ENCODE measurements at places on chromosomes 6 and 20.

- no peak for DNase-seq
Measured at GRCh38 chr6:42339991-42340401, 111.7 kb downstream of the TRERF1 start.

DNA sequence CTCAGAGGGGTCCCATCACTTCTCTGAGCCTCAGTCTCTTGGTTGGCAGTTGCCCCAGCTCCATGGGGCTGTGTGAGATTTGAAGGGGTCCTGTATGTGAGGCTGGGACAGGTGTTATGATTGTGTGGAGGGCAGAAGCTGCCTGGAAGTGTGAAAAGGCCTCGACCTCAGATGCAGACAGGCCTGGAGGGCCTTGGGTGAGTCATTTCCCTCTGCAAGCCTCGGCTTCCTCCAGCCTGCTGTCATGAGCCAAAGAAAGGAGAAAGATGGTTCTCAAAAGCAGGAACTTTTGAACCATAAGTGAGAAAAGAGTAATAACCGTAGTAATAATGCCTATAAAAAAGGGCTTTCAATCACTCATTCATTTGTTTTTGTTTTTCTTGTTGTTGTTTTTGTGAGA, 37.5 kb downstream of the SNAI1 start:
- DNase-seq: no peak

DNA sequence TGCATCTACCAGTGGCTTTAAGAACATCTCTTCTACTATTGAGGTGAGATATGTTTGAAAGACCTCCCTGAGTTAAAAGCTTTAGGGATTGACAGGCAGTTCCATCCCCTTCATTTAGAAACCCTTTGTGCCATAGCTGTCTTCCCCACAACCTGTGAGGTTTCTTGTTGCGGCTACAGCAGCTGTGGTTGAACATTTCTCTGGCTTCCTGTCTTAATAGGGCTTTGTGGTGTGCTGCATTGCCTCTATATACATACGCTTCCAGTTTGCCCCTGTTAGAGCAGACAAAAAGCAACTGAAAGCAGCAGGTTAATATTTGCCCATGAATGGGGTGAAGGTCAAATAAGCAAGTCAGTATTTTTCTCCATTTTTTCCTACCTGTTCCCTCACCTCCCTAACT, 210.2 kb downstream of the TMEM200A start:
- DNase-seq: no peak

DNA sequence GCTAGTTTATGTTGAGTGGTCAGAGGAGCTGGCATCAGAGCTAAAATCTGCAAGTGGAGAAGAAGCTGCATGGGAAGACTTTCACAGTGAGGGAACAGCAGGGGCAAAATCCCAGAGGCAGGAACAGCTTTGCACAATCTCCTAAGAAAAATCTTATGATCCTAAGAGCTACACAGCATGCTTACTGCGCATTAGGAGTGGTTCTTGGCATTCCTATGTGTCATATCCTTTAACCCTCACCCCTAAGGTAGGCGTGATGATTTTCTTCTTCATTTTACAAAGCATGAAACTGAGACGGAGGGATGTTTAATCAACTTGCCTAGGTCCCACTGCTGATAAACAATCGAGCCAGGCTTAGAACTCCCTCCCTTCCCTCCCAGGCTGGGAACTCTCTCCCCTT, 313.6 kb upstream of the SULF2 start:
- peak; percentile 9 for DNase-seq

- no peak for DNase-seq
Measured at GRCh38 chr6:30885999-30886896, 1.9 kb downstream of the DDR1 start.

- no peak for DNase-seq
Measured at GRCh38 chr20:20547876-20548266, 164.6 kb downstream of the RALGAPA2 start.

DNA sequence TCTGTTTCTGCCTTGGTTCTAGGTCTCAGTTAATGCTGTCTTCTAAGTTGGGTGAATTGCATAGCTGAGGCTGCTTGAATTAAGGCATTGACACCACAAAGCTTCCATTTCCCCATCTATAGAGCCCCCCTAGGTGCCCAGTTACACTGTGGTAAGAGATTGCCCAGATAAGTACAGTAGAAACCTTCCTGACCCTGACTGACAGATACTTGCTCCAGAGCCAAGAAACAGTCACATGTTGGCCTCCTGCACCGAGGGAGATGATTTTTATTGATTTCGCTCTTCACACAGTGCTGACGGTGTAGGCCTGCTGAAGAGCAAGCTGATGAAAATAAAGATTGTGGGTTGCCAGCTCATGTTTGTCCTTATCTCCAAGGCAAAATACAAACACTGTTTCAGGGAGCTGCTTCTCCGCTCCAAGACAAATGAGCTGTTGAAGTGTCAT, 67.9 kb downstream of the TRMT11 start:
- no peak for DNase-seq

GRCh38 chr6:19322691-19323485, 514.3 kb upstream of the ID4 start:
- no peak for DNase-seq

DNA sequence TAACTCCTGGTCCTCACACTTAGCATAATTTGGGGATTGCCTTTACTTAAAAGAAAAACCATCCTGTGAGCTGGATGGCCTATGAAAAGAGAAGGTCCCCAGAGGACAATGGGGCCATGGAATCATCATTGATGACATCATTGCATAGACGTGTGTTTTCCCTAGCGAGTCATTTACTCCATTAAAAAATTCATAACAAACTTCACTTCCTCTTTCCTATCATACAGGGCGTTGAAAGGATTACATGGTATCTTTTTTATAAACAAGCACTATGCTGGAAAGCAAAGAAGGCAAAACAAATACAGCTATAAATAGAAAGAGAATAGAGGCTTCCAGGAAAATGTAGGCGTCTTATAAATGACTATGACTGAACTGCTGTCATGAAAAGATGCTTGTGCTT, 11.3 kb upstream of the COL12A1 start:
- DNase-seq: no peak

- no peak for DNase-seq
Measured at GRCh38 chr6:12729467-12729866, 12.9 kb downstream of the PHACTR1 start.

GRCh38 chr6:105713474-105714118, 310.7 kb upstream of the PREP start:
- DNase-seq: no peak

- DNase-seq: no peak
Measured at GRCh38 chr6:17066610-17067009, 35.2 kb upstream of the STMND1 start.

DNA sequence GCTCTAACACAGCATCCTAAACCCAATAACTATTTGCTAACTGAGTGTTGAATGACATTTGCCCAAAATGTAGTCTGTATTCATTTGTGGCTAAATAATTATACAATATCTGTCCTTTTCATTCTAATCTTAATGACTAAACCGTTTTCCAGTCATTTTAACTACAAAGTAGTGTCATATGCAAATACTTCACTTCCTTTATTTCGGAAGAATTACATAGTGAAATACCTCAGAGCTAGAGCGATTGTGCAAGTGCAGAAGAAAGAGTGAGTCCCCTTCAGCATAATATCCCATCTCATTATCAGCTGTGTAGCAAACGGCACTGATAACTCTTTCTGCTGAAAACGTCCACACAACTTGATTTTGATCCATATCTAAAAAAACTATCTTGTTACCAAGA, 66.2 kb downstream of the ROS1 start:
- no peak for DNase-seq

- DNase-seq: no peak
Measured at GRCh38 chr20:10578607-10579006, 95.2 kb downstream of the JAG1 start.

DNA sequence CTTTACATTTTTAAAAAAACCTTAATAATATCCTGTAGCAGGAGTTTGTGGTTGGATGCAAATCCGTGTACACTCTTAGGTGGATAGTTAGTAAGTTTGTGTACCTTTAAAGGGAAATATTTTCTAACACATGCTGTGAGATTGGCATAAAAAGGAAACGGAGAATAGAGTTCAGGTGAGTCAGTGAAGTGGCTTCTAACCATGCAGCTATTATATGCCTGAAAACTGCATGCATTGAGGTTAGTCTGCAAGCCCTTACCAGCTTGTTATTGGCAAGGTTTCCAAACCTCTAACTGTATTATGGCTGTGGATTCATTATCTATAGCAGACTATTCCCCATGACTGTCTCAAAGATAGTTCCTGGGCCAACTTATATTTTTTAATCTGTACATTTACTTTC, 420.6 kb upstream of the MMS22L start:
- DNase-seq: no peak

DNA sequence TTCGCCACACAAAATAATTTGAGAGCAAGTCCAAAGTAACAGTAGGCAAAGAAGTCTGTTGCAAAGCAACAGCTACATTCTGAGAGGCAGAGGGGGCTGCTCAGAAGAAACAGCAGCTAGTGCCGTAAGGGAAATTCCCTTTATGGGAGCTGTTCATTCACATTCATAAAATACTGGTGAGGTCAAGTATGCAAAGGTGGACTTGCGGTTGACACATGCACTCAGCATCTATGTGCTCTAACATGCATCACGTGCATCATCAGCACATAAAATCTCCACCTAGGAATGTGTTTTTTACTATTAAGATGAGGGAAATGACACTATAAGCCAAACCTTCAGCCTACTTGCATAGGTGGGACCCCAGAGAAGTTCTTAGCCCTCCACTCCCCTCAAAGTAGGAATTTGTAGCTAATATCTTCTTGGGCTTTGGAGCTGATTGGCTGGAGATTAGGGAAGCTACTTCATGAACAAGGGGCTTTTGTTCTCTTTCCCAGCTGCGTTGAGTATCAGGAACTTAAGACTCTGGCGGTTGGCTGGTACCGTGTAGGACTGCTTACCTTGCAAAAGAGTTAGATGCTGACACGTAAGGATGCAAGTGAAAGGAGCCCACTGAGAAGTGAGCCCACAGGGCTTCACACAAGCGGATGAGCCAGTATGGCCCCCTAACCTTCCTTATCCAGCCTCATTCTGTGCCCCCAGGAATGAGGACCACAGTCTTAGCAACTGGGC, 12.4 kb downstream of the CST3 start:
- DNase-seq: no peak

GRCh38 chr6:107652526-107653182, 162.7 kb downstream of the SOBP start:
- DNase-seq: no peak

- no peak for DNase-seq
Measured at GRCh38 chr20:57262301-57262700, 4.1 kb downstream of the BMP7 start.

DNA sequence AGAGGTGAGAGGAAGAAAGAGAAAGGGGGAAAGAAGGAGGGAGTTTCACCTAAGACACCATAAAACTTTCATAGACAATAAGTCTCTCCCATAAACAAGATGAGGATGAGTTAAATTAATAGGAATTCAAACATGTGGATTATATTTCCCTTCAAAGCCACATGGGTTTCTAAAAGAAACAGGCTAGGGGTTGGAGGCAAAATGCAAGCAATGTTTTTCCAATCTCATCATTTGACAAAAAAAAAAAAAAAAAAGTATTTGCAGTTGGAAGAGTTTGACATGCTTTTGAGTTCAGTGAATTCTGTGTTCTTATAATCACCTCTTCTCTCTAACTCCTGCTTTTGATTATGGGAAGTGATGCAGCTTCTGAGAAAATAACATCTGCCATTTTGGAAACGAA, 286.5 kb upstream of the PRND start:
- peak; percentile 44 for DNase-seq

- DNase-seq: no peak
Measured at GRCh38 chr20:20216941-20217340, 151.0 kb upstream of the INSM1 start.

GRCh38 chr6:112291161-112291762, 36.9 kb upstream of the LAMA4 start:
- DNase-seq: no peak

GRCh38 chr6:143429970-143430369, 20.5 kb downstream of the ADAT2 start:
- DNase-seq: no peak

DNA sequence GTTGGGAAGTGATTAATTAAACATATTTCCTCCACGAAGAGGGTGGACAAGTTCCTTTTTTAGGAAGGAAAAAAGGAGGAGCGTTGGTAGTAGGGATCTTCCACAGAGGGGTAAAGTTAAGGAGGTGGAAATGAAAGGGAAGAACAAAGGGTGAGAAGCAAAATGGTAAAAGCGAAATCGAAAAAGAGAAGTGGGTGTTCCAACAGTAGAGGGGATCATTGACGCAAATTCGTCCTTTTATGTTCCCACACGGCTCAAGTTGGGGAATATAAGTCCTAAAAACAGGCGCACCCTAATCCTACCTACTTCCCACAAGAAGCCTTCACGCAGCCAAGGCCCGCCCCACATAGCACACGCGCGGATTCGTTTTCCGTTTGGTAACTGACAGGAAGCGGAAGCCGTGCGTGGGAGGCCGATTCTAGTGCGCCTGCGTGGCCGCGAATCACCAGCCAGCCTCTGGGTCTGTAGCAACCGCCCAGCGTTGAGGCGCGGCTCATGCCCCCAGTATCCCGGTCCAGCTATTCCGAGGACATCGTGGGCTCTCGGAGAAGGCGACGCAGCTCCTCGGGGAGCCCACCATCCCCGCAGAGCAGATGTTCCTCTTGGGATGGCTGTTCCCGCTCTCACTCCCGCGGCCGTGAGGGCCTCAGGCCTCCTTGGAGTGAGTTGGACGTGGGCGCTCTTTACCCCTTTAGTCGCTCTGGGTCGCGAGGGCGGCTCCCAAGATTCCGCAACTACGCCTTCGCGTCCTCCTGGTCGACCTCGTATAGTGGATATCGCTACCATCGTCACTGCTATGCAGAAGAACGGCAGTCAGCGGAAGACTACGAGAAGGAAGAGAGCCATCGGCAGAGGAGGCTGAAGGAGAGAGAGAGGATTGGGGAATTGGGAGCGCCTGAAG, at the start of gene NKAPL:
Gene NKAPL (plus strand): TSS at position 421 of the 901 bp plus-strand sequence. CDS start 75 bp downstream, at position 496.
- no peak for DNase-seq

DNA sequence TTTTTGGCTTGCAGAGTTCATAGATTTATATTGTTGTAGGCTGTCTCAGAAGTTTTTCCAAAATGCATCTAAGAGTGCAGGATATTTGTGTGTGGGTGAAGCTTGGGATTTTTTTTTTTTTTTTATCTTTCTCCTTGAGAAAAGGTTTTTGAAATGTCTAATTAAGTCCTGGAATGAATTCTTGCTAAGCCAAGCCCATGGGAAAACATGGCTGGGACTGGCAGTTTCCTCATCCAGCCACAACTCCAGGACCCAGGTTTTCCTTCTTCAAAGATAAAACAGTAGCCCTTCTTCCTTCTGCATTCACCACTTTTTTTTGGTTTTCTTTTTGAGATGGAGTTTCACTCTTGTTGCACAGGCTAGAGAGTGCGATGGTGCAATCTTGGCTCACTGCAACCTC, 242.5 kb upstream of the JAG1 start:
- DNase-seq: no peak

DNA sequence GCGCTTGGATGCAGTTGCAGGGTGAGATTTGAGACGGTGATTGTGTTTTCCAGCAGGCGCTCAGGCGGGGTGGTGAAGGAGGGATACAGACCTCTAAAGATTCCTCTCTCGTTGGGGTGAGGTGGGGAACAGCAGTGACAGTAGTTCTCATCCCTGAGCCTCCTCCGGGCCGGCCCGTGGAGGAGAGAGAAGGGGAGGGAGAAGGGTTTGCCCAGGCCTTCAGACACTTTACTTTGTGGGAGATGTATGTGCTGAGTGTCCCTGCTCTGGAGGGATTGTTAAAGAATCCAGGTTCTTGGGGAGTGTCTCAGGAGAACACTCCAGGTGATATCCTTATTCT, 41.0 kb downstream of the PSMB9 start:
- DNase-seq: no peak

Measured in AG04449 (cell line).